ENCODE measurements at places on chromosomes 12 and 14. TPM values are rescaled to one million over a fixed set of nuclear protein-coding genes. Genes with fewer than 3 reads are reported as not detected.

GRCh38 chr12:12734054-12734453, 16.9 kb downstream of the CDKN1B start:
- DNase-seq, result peak; percentile 66

The AQP6 gene
- not detected for total RNA-seq

The NKX2-1 gene
- total RNA-seq, result not detected

DNA sequence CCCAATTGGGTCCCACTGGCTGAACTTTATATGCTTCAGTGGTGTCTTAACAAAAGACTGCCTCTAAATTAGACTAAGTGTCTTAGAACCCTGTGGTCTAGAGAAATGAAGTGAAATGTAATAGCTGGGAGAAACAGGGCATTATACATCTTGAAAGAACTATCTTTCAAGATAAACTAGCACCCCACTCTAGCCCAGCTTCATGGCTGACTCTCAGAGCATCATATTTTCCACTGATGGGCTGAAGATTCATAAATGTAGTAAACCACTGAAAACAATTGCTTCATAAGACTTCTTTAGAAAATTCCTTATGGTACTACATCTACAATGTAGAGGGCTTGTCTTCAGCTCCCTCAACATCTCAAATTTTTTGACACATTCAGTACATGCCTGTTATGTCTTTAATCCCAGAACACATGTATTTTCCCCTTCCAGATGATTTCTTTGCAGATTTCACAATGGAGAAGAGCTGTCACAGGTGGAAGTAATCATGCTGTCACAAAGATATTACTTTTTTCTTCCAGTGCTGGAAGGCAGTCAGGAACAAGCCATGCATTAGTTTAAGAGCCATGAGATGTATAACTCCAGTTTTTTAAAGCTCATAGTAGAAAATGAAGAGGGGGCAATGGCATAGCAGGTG, 48.5 kb downstream of the IFNG-AS1 start:
- DNase-seq, result no peak

- peak; percentile 49 for DNase-seq
Measured at GRCh38 chr14:32256576-32256975, 53.5 kb upstream of the RNU6-8 start.

The DCN gene
- total RNA-seq, result 241 TPM

The SLC4A8 gene
- 5.2 TPM for total RNA-seq

The RILPL1 gene
- 14.2 TPM for total RNA-seq

- no peak for DNase-seq
Measured at GRCh38 chr12:119694111-119694510, 26.2 kb downstream of the PRKAB1 start.

- DNase-seq, result no peak
Measured at GRCh38 chr14:72816287-72816686, 77.6 kb downstream of the DPF3 start.

The BICDL1 gene
- not detected for total RNA-seq

The SERPINA12 gene
- total RNA-seq, result not detected

The UBC gene
- 4,320 TPM for total RNA-seq

DNA sequence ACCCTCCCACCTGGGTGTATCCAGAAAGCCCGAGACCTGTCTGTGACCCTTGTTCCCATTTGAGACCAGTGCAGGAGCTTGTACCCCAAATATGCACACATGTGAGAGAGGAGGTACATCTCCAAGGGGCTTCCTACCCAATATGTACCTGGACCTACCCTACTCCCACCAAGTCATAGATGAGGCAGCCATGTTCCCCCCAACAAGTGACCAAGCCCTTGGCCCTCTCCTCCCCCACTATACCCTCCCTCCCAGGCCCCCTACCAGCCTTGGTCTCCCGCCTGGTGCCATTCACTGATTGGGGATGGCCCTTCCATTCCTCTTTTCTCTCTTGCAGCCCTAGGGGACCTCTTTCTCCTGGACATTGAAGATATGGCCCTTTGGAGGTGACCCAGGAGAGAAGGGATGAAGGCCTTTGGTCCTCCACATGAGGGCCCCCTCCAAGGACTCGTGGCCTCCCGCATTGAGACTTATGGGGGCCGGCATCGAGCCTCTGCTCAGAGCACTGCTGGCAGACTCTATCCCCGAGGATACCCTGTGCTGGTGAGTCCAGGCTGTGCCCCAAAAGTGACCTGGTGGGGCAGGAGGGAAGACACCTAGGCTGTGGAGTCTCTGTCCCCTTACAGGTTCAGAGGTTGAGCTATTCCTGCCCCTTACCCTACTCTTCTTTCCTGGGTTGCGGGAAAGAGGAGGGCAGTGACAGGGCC, 1.5 kb downstream of the PLEKHG6 start:
- no peak for DNase-seq

The SRGAP1 gene
- total RNA-seq, result 10.0 TPM

DNA sequence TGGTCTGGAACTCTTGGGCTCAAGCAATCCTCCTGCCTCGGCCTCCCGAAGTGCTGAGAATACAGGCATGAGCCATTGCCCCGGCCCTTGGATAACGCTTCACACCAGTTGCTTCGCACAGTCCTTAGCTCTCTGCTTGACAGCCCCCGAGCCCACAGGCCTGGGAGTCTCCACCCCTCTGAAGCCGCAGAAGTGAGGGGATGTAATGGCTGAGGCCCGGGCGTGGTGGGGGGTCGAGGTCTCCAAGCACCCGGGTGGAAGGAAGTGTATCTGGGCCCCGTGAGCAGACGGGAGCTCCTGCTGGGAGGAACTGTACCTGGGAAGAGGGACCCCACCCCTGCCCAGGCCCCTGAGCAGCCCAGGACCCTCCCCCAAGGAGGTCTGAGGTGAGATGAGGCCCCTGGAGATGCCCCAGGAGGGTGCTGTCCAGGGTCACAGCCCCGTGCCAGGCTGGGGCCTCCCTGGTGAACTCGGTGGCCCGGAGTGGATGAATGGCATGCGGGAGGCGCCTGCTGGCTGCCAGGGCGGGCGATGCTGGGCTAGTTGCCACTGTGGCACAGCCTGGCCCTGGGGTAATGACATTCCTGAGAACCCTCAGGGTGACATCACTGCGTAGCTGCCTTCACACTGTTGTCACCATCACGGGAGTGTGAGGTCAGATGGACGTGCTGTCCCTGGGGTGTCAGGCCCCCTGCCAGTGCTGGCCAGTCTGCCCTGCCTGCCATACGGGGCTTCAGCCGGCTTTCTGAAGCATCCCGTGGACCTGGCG, 48.9 kb downstream of the KIF26A start:
- DNase-seq, result no peak

DNA sequence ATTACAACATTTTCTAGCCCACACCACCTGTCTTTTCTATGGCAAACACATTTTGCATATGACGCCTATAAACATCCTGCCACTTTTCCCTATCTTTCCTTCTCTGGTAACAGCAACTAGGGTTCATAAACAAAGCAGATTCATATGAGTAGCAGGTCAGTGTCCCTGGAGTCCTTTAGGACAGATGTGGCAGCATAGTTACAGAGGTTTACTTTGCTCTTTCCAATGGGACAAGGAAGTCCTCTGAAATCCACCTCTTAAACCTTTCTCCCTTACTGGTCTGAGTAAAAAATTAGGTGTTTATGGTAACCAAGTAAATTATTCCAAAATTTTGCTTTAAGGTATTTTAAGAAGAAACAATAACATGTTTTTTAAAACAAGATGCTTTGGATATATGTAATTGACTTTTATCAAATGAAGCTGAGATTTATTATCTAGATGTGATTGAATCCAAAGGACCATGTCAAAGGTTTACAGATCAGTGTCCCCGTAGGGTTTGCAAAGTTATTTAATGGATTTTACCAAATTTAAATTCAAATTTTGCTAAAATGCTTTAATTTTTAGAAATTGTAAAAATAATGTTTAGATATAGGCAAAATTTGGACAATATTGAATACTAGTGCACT, 79.2 kb upstream of the PAWR start:
- DNase-seq, result no peak

DNA sequence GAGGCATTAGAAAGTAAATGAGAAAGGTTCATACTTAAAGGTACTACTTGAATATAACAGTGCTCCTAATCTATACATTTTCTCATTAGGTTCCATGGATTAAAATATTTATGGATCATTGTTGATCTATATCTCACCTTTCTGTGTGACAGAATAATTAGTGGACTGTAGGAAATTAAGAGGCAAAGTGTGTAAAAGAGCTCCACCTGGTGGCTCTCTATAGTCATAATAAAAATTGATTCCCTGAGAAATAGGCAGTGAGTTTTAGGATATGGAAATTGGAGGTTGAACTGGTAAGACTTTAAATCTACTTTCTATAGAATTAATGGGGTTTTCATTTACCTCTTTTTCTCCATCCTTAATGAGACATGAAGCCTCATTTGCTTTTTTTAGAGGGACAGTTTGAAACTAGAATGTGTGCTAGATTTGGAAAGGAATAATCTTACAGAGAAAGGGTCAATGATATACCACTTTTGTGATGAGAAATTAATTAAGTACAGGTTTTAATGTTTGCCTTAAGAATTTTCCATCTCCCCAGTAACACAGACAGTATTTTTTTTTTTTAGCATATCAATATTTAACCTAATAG, 11.8 kb upstream of the DERA start:
- DNase-seq, result no peak

DNA sequence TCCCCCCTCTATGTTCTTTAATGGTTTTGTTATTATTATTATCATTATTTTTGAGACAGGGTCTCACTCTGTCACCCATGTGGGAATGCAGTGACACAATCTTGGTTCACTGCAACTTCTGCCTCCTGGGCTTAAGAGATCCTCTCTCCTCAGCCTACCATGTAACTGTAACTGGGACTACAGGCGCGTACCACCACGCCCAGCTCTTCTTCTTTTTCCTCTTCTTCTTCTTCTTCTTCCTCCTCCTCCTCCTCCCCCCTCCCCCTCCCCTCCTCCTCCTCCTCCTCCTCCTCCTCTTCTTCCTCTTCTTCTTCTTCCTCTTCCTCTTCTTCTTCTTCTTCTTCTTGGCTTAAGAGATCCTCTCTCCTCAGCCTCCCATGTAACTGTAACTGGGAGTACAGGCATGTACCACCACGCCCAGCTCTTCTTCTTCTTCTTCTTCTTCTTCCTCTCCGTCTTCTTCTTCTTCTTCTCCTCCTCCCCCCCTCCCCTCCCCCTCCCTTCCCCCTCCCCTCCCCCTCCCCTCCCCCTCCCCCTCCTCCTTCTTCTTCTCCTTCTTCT, 5.4 kb upstream of the KRT7 start:
- DNase-seq, result no peak

The SSTR1 gene
- total RNA-seq, result 1.1 TPM

The HIF1A gene
- 301 TPM for total RNA-seq

- no peak for DNase-seq
Measured at GRCh38 chr12:49892732-49893317, 10.9 kb downstream of the FAIM2 start.

The KIF5A gene
- total RNA-seq, result 0.18 TPM

DNA sequence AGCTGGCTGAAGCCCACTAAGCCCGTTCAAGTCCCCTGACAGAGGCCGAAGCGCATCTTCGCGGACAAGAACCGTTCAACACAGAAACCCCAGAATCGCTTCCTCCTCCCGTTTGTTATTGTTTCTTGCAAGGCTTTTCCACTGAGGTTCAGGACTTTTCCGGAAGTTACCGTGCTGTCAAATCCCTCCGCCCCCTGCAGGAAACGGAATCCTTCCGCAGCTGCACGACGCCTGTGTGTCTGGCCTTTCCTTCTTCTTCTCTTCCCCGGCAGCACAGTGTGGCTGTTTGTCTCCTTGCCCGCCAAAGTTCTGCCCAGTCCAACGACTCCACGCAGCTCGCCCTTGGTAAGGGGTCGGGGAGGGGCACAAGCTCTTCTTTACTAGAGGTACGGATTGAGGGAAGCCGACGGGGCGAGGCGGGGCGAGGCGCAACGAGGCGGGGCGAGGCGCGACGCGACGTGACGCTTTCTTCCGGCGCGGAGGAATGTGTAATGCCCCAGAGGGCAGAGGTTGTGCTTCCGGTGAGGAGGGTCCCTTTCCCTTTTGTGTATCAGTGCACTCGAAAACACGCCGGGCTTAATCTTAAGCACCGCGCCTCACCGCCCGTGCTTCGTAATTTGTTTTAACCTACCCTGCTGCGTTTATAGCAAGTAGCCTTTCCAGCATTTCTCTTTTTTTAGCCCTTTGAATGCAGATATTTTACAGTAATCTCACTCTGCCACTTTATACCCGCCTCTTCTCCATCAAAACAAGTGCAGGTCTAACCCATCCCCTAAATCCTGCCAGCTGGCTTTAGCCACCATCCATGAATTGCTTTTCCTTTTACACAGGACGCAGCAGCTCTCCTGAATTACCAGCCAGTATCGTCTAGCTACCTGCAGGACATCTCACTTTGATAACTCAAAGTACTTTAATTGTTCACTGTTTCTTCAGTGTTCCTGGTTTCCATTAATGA, at the start of gene KDM5A:
Gene KDM5A, minus strand, starts transcription at position 179 of the 955 bp plus-strand sequence. CDS start 229 bp downstream, outside the sequence.
- peak; percentile 94 for DNase-seq

The MEG3 gene
- total RNA-seq, result 32.5 TPM

The LRR1 gene
- 28.3 TPM for total RNA-seq

DNA sequence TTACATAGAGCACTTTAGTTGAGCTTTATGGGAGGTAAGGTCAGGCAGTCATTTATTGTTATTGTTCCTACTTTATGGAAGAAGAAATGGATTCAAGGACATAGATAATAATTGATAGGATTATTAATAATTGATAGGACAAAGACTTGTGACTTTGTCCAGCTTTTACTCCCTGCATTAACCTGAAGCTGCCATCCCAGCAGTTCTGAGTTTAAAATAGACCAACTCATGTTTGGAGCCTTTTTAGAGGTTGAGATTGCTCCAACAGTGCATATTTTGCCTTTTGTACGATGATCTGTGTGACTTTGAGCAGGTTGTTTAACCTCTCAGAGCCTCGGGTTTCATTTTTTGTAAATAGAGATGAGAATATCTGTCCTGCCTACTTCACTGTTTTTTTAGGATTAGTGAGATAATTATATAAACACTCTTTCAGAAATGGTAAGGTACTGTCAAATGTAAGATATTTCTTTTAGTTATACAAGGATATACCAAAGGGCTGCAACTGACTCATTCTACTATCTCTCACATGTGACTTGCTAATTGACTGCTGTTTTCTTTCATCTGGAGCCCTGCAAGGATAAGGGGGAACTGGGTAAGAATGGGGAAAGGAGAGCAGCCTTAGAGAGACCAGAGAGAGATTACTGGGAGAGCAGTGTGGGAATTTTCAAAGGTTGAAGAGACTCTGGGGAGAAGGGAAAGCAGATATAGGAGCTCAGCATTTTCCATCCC, 15.3 kb downstream of the WDR20 start:
- peak; percentile 67 for DNase-seq

- DNase-seq, result no peak
Measured at GRCh38 chr12:130076752-130077151, 85.5 kb upstream of the FZD10 start.

The FBRSL1 gene
- total RNA-seq, result 0.83 TPM

- DNase-seq, result no peak
Measured at GRCh38 chr14:95183532-95184412, 26.4 kb upstream of the DICER1 start.

DNA sequence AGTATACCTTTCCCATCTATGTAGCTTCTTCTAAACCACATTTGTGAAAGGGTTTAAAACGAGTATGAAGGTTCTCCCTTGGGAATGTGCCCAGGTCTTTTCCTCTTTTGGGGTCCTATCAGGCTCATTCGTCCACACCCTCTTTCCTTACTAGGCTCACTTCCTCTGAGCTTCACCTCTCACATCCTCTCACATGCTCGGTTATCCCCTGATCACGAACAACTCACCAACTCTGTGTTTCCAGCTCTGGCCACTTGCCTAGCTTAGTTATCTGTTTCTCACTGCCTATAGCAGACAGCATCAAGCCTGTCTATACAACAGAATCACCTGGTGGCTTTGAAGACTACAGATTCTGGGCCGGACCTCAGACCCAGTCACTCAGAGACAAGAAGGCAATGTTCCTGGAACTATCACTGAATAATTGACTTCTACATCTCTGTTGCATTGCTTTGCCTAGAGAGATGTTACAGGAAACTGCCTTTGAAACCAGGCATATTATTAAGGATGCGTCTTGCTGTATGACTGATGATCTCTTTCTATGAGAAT, 158.2 kb downstream of the FOXN3 start:
- no peak for DNase-seq

GRCh38 chr12:66500841-66501240, 178.0 kb downstream of the GRIP1 start:
- DNase-seq, result no peak

Measured in IMR-90 (cell line).